Dorsolateral prefrontal cortex (tissue), 122 donors: ENCODE measurements at places on chromosomes 4 and X.

- DNase-seq: no peak
Measured at GRCh38 chr4:128354205-128354821, 66.7 kb upstream of the PGRMC2 start.

DNA sequence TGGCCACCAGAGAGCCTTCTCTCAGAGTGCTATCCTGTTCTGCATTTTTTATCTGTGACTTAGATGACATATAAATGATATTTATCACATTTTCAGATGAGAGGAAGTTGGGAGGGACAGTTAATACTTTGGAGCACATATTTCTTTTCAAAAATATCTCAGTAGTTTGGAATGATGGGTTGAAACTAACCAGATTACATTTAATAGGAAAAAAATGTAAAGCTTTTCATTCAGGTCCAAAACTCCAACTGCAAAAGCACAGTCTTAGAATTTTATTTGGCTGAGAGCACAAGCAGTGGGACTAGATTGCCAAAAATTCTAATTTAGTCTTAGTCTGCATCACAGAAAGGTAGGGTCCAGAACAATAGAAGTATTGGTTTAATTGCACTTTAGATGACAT is 248.2 kb upstream of the TEX13A start:
- no peak for DNase-seq

GRCh38 chr4:147833254-147833653 is 101.4 kb downstream of the ARHGAP10 start:
- DNase-seq: no peak

GRCh38 chr4:70670332-70671014 is 4.2 kb upstream of the JCHAIN start:
- no peak for DNase-seq

DNA sequence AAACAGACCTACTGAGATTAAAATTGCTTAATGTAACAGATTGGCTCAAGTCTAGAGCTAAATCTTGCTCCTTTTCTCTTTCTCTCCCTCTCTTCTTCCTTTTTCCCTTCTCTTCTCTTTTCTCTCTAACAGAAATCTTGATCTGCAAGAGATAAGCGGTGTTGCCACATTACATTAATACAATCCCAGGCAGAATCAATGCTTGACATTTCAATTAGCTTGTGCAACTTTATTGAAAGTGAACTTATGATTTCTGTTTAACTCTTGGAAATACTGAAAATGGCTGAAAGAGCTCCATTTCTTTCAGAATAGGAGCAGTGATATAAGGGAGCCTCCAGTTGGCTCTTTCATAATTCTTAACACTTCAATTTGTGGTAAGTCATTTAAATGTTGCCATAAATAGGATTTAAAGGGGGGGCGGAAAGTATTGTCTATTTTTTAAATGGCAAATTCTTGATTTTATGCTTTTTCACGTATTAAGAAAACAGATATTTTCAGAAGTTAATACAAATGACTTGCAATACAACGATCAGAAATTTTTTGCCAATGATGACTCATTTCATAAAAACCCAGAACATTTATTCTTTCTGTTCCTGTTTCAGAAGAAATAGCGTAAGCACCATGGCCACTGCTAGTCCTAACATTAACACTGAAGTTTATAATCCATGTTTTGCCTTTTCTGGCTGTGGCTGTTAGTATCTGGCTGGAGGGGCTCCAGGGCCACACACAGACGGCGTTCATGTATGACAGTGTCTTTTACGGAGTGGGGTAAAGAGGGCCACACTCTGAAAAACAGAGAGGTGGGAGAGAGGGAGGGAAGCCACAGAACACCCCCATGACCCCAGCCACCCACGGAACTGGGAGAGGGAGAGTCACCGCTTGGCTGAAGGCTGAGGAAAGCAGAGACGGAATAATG is 115.7 kb upstream of the FAT1 start:
- no peak for DNase-seq

GRCh38 chrX:34901761-34902160 is 40.8 kb upstream of the FAM47B start:
- no peak for DNase-seq

DNA sequence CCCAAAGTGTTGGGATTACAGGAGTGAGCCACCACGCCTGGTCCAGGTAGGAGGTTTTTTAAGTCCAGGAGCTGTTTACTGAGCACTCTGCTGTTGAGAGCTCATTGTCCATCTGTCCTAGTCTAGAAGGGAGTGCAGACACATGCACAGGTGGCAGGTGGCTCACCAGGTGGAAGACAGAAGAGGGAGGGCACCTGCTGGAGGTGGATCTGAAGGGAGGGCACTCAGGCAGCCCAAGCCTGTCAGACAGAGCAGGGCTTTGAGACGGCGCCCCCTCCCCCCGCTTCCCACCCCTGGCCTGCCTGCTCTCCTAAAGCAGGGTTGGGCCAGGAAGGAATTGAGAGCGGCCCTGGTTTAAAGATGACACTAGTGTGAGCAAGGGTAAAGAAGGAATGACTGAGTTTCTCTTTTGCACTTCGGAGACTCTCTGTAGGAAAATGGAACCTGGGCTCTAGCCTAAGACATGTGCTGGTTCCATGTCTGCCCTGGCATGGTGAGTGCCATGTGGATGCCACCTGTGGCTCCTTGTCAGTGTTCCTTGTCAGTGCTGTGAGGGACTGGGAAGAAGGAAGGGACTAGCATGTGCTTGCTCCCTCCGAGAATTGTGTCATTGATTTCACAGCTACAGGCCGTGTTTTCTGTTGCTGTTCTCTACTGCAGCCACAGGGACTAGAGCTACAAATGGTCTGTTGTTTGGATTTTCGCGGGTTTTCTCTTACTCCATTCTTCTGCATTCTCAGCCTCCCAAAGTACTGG is 108.6 kb downstream of the TNIP2 start:
- no peak for DNase-seq

DNA sequence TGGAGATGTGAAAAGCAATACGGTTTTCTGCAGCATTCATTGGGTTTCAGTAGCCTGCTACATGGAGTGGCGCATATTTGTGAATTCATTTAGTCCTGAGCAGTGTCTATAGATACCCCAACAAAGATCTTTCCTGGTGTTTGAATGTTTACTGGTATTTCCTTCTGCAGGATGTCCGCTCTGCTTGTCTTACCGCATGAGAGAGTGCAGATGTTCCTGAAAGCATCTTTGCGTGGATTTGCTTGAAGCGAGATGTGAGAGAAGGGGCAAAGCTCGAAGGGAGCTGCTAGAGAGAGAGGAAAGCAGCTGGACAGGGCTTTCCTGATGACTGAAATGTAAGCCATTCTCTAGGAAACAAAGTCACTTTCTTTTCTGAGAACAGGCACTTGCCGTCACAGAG is 40.9 kb upstream of the GYPA start:
- no peak for DNase-seq

DNA sequence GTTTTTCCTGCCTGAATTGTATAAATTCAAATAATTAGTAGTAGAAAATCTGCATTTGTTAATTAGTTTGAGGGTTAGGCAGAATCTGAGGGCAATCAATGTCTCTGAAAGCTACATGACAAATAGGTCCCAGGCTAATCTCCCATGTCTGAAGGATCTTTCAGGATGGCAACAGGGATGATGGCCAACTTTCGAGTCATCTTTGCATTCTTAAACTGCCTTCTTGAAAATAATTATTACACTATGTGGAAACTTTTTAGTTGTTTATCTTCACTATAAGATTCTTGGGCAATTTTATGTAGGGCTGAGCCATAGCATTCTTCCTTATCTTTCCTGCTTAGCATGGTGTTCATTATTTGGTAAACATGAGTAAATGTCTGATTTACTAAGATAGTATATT is 490.3 kb upstream of the EPHA5 start:
- no peak for DNase-seq

DNA sequence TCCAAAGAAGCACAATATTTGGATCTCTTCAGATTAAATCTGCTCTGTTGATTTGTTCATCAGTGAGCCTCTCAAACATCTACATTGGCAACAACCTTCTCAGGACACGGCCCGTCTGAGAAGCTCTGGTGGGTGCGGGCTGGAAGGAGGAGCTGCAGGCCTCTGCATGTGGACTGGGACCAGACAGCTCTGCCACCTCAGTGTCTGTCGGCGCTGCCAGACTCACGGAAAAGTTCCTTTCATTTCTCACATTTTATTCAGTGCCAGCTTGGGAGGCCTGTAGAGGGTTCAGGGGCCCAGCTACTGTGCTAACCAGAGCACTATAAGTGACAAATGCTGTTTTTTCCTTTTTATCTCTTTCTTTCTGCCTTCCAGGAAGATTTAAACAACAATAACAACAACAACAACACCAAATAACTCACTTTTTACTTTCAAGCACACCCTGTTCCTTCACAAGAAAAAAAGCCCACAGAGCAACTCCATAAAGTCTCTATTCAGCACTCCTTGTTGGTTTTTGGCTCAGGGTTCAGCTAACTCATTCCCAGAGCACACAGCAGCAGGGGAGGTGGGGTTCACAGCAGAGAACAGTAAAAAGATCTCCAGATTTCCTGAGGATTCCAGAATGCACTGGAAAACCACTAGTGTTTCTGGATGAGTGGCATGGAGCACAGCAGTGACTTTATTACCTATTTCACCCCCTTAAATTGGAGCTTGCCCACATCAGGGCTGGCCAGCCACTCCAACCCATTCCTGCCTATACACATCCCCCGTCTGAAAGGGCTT is 23.2 kb upstream of the HOPX start:
- no peak for DNase-seq

DNA sequence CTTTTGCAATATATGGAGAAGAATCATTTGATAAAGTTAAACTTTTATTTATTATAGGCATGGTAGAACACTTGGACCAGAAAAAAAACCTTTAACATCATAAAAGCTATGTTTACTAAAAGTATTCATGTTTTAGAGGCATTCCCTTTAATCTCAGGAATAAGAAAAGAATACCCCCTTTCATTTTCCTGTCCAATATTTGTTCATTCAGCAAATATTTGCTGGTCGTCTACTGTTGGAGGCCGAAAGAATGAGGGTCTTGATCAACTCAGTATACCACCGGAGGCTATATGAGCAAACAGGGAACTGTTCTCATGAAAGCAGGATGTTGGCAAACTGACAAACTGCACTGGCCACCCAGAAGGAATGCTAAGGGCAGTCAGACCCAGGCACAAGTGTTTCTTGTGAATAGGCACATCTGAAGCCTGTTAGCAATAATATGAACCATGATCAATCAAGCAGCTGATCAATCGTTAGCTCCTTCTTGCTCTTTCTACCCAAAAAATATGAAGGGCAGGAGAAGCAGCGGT is 480.8 kb upstream of the FAT1 start:
- DNase-seq: no peak

- DNase-seq: peak; percentile 49
Measured at GRCh38 chrX:69179380-69179911, 14.2 kb upstream of the PJA1 start.

GRCh38 chr4:174111422-174111821 is 172.0 kb downstream of the FBXO8 start:
- DNase-seq: no peak

- DNase-seq: no peak
Measured at GRCh38 chr4:87659247-87659931, 9.3 kb downstream of the DMP1 start.

DNA sequence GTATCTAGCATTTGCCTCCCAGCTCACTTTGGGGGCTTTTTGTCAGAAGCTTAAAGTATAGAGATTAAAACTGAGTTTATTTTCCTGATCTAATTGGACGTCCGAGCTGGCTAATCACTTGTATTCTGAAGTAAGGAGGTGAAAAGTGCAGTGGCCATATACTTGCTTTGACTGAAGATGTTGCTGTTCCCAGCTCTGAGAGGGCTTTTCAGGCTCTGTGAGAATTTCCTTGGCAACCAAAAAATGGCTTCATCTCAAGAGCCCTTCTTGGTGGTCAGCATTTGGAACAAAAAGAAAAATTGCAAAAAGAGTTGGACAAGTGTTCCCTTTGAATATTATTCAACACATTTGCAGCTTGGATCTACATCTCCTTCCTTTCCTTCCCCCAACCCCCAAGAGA is 67.0 kb downstream of the SLC4A4 start:
- no peak for DNase-seq
